ENCODE measurements at places on chromosomes 3 and 15.

- no peak for DNase-seq
Observed at GRCh38 chr3:177335728-177336127, 138.4 kb upstream of the TBL1XR1 start.

DNA sequence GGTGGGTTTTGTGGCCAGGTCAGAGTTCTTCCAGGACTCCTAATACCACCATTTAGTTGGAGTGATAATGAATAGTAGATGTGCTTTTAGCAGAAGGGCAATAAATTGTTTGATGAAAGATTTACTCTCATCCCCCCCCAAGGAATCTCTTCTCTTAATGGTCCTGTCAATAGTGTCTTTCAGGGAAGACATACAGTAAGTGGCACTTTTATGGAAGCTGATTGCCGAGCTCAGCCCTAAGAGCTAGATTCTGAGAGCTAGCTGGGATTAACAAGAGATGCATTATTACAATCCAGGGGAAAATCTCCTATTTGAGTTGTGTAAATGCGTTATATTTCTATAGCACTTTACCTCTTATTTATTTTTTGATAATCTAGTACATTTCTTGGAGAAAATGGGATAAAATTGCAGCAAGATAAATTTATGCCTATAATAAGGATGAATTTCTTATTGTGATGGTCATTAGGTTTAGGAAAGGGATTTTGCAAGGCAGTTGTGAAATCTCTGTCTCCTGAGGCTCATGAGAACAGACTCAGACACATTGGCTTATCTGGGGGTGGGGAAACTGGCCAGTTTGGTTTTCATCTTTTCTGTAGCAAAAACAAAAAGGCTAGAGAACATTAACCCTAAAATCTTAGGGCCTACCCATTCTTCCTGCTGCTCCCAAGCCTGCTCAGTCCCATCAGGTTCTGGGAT, 41.6 kb upstream of the CLSTN2 start:
- DNase-seq = no peak

GRCh38 chr3:151145713-151146070, 57.3 kb downstream of the GPR171 start:
- no peak for DNase-seq

- no peak for DNase-seq
Observed at GRCh38 chr3:194964809-194965208, 279.1 kb downstream of the FAM43A start.

GRCh38 chr15:57769266-57769665, 62.8 kb downstream of the POLR2M start:
- no peak for DNase-seq

DNA sequence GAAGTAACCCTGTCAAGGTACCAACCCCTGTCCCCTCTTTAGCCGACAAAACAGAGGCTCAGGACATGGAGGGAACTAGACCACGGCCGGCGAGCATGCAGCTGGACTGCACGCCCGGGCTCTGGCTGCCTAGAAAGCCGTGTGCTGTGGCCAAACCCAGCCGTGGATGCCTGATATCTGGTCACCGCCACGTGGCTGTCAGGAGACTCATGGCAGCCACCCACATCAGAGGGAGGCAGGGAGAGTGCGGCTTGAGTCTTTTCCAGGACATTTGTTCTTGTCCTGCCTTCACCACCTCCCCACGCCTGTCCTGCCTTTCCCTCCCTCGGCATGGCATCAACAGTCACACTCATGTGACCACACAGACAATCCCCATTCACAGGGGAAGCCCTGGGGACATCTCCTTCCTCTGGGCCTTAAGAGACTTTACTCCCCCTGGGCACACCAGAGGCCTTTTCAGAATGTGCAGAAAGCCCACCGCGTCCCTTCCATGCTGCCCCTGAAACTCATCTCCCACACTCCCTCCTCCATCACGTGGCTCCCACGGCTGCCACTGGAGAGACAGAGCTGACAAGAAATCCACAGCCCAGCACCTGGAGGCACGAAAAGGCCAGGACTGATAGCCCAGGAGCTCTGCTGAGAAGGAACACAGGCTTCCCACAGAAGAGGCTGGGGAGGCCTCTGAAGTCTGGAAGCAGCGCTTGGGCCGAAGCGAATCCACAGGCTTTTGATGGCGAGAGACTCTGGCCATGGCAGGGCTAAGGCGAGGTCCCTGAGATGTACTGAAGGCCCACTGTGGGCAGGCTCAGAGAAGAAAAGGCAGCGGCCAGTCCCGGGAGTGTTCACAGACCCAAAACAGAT, 71.2 kb upstream of the IQSEC1 start:
- DNase-seq = no peak

DNA sequence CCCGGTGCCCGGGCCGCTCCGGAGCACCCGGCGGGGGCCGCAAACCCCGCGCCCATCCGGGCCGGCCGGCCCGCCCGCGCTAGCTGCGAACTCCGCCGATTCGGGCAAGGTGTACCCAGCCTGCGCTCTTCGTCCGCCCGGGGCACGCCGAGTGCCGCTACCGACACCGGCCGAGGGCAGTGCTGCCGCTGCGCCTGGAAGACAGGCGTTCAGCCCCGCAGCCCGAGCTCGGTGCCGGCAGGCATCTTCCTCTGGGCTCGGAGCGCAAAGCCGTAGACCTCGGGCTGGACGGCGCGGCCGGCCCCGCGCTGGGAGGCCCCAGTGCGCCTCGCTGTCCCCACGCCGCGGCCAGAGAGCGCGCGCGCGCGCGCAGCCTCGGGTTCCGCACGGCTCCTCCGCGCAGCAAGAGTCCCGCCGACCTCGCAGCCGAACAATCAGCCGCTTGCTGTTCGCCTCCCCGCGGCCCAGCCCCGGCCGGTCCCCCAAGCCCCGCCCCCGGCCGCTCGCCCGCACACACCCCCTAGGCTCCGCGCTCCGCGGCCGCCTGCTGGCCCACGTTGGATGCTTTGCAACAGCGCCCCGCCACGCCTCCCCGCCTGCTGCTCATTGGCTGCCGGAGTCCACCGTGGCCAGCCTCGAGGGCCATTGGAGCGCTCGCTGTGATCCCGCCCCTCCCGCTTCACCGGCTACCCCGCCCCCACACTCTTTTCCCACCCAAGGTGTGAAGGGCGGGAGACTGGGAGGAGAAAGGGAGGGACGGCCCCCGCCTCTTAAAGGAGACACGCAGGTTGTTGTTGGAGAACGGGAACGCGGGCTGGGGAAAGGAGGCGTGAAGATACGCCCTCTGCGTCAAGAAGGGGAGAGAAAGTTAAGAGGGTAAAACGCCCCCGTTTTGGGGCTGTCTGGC, at the start of gene LRIG1:
Gene LRIG1, minus strand, starts transcription at position 447 of the 907 bp plus-strand sequence. CDS start 615 bp downstream, outside the sequence.
- DNase-seq = peak; percentile 99

DNA sequence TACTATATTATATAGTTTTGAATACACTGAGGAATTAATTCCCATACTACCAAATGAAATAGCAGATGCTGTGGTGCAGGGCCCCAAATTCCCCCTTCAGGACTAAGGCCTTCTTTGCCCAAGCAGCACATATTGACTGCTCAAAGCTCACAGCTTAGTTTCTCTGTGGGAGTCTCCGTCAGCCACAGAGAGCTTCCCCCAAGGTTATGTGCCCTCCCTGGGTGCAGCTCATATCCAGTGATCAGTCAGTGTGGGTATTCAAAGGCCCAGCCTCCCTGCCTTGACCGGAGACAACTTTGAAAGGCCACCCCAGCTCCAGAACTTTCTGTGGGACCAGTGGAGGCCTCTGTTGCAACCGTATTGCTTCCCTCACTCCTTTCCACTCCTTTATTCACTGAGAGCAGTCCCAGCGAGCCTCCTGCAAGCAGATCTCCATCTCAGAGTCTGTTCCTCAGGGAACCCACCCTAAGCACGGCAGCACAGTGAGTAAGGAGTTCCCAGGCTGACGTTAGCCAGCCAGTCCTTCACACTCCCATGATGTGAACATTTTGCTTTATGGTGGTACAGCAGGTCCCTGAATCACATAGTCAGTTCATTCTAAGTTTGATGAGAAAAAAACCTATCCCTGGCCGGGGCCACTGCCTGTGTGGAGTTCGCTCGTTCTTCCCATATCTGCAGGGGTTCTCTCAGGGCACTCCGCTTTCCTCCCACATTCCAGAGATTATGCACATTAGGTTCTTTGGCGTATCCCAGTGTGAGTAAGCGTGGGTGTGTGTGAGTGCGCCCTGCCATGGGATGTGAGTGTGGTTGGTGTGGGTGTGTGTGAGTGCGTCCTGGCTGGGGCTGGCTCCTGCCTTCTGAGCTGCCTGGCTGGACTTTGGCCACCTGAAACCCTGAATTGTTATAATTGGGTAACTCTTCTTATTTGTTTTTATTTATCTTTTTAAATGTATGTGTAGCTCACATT, 64.4 kb upstream of the PPARG start:
- DNase-seq = no peak

GRCh38 chr15:34259566-34259965, 34.8 kb downstream of the EMC4 start:
- DNase-seq = no peak

DNA sequence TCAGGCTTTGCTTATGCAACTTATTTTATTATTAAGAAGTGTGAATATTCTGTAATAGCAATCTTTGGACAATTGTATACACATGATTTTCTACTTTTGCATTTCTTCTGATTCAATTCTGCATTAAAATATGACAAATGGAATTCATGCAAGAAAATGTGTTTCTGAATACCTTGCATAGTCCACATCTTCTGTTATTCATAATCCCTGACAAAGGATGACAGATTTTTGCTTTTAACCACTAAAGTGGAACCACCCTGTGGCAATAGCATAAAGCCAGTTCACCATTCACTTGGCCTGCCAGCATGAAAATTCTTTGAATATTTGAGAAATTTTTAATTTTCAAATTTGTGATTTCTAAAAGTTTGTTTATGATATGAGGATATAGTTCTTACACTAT, 397.0 kb downstream of the ROBO2 start:
- DNase-seq = no peak

- DNase-seq = no peak
Observed at GRCh38 chr3:191889756-191890155, 428.8 kb downstream of the PYDC2 start.

DNA sequence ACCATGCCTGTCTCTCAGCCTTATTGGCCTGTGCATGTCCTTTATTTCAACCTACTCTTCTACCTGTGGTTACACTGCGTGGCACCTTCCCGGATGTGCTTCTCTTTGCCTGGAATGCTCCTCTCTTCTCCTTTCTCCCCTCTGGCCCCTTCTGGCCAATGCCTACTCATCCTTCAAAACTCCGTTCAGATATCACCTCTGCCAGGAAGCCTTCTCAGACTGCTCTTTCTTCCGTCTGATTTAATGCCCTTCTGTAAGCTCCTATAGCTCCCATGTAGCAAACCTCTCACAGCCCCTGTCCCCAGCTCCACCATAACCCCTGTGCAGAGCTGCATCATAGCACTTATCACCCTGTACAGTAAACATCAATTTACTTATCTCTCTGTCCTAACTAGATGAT, 13.2 kb downstream of the KLHL6 start:
- DNase-seq = no peak

DNA sequence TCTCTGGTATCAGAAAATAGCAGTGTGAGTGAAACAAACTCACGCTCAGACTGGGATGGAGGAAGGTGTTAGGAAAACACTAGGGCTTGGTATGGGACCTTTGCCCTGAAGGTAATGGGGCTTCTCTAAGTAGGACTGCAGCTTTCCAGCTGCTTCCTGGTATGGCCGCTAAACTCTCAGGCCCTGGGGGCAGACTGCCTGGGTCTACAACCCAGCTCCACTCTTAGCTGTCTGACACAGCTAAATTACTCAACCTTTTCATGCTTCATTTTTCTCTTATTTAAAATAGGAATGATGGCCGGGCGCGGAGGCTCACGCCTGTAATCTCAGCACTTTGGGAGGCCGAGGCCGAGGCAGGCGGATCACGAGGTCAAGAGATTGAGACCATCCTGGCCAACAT, 5.2 kb upstream of the YEATS2 start:
- DNase-seq = no peak

DNA sequence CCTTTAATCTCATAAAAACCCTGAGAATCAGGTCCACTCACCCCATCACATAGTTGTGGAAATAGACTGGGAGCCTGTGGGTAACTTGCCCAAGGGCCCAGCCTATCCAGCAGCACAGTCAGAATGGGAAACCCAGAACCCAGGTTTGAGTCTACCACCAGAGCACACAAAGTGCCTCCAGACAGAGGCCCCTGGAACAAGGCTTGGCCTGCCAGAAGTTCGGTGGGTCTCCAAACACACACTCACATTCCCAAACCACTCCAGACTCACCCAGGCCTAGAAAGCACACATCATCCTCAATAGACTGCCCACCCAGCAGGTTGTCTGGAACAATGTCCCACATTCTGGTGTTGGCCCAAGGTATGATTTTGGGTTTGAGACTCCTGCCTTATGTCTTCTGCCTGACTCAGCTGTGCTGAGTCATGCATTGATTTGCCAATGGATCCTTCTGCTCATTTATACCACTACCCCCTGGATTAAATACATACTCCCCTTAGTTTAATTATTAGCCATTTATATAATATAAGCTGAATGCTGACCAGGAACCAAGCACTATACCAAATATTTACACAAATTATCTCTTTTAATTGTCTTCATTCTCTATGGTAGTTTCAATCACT, 4.5 kb downstream of the SLC12A8 start:
- no peak for DNase-seq

GRCh38 chr3:72155391-72156064, 370.6 kb upstream of the PROK2 start:
- DNase-seq = no peak

DNA sequence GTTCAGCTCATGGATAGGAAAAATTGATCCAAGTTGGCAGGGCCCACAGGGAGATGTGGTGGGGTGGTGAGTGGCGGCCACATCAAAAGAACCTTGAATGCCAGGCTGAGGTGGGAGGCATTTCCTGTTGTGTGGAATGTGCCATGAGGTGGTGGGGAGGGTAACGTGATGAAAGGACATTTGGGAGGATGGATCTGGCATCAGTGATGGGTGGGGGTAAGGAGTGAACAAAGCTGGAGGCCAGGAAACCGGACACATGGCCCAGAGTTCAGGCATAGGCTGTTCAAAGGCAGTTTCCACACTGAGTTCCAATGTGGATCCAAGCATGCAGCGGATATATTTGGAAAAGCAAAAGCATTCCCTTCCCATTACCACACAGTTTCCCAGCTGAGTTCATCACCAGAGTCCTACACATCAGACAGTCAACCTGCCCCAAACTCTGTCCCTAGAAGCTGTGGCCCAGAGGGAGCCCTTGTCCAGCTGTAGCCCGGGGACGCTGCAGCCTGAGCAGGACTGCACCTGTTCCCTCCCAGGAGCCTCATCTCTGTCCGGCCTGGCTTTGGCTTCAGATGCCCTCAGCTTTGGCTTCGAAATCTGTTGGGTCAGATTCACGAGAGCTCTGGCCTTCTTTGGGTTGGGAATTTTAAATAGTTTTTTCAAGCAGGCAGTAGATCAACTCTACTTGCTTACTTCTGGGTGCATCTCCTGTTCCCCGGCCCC, 37.8 kb upstream of the GOLGA6B start:
- no peak for DNase-seq

GRCh38 chr3:177597311-177598096, 400.2 kb upstream of the TBL1XR1 start:
- no peak for DNase-seq
